Activated CD8-positive, alpha-beta memory T cell treated with anti-CD3 and anti-CD28 coated beads, Interleukin-2, amount 10 ng/mL, durations not matched to agents 7 days and 5 days (primary cell): ENCODE measurements at places on chromosomes 12 and 14.
A peak's percentile ranks its signal among the peaks of the same experiment; 100 is the strongest.

- no peak for DNase-seq
Measured at GRCh38 chr12:6526766-6527525, 7.4 kb upstream of the GAPDH start.

DNA sequence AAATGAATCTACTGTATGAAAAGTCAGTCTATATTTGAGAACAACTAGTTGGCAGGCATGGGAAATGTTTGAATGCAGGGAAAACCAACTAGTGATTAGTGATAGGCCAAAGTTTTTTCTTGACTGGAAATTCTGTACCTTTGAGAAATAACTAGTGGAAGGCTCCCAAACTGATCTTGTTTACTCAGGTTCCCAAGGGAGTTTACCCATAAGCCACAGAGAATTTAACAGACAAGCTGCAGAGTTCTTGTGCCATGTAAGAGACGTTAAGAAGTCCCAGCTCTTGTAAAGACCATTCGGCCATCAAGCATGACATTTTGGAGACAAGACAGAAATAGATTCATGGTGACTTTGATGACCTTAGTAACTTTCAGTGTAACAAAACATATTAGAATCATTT is 1882.8 kb upstream of the SEL1L start:
- no peak for DNase-seq

GRCh38 chr12:87112571-87113345 is 856.6 kb upstream of the MGAT4C start:
- DNase-seq = no peak

DNA sequence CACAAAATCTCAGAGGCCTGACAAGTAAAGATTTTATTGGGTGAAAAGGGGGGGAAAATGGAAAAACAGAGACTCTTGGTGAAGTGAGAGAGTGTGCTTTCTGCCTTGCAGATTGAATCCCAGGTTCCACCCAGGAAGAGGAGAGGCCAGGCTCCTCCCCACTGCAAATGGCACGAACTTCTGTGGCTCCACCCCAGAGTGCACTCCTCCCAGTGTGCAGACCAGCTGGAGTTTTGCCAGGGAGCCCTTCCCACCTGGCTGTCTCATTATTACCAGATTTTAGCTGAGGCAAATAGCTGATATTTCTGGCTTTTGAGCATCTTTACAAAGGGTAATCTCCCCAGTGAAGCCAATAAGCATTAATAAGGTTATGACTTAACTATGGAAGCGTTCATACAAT is 51.9 kb downstream of the TESPA1 start:
- DNase-seq = no peak

GRCh38 chr12:67917811-67918210 is 71.4 kb upstream of the IFNG-AS1 start:
- no peak for DNase-seq

DNA sequence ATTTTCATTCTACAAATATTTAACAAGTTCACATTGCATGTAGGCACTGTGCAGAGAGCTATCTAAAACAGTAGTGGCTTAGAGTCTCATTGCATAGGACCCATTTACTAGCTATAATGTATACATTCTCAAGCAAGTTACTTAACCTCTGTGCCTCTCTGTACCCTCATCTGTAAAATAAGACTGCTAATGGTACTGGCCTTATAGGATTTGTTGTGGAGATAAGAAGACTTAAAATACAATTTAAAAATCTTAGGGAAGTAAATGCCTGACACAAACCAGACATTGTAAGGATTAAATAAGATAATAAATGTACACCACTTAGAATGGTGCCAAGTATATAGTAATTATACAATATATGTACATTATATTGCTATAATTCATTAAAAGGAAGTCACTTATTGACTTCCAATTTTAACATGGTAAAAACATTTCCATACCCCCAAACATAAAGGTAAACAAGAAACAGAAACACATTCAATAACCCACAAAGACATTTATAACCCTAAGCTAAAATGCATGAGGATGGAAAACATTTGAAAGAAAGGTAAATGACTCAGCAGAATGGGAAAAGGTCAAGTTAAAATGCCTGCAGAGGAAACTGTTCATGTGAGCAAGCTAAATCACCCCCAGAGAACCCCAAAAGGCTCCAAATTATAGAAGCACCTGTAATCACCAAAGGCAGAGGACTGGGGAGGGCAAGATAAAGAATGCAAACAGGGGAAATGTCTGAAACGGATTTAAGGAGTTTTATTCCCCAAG is 30.8 kb downstream of the RPS6KA5 start:
- DNase-seq = no peak

GRCh38 chr14:94660306-94660946 is 48.2 kb downstream of the SERPINA3 start:
- no peak for DNase-seq

- DNase-seq = no peak
Measured at GRCh38 chr12:114406316-114406983, 506 bp upstream of the TBX5 start.

- no peak for DNase-seq
Measured at GRCh38 chr12:10073261-10073660, 25.5 kb downstream of the CLEC1A start.

DNA sequence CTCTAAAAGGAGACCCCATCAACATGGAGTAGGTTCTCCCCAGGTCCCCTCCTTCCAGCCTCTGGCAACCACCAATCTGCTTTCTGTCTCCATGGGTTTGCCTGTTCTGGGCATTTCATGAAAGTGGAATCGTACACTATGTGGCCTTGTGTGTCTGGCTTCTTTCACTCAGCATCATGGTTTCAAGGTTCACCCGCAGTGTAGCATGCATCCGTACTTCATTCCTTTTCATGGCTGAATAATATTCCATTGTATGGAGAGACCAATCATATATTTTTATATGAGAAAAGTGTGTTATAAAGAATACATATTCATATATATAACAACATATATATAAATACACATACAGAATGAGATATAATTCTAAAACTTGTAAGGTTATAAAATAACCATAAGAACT is 19.8 kb downstream of the NCOR2 start:
- DNase-seq = no peak

DNA sequence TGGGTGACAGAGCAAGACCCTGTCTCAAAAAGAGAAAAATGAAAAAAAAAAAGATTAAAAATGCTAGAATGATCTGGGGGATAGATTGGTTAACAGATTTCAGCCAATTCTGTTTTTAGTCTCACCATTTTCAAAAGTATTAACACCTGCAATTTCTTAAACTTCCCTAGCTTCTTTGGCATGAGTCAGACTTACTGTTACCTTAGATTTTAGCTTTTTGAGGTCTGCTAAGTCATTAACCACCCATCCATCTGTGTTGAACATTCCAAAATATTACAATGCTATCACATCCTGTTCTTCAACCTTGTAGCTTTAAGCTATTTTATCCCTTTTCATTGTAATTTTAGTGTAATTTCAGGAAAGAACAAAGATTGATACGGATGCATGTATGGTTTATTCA is 59.3 kb downstream of the PPP1R13B start:
- DNase-seq = no peak

- no peak for DNase-seq
Measured at GRCh38 chr12:122064780-122065588, 13.6 kb upstream of the MLXIP start.

DNA sequence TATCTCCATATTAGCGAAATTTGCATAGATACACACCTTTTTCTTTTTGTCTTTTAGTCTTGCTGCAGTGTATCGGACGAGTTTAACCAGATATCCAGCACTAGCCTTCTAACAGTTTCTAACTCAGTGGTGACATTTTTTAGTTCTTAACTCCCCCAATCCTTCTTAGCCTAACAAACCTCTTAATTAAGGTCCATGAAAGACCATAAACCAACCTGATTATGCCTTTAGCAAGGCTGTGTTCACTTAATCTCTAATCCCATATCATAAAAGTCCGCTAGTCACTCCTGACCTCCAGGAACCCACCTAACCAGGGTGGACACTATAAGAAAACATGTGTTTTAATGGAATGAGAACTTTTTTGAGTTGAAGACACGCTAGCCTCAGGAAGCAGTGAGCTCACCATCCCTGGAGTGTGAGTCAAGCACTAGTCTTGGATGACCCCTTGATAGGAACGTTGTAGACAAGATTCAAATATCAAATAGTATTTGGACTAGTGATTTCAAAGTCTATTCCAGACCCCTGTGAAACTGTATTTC is 9.5 kb downstream of the CDKN1B start:
- no peak for DNase-seq

DNA sequence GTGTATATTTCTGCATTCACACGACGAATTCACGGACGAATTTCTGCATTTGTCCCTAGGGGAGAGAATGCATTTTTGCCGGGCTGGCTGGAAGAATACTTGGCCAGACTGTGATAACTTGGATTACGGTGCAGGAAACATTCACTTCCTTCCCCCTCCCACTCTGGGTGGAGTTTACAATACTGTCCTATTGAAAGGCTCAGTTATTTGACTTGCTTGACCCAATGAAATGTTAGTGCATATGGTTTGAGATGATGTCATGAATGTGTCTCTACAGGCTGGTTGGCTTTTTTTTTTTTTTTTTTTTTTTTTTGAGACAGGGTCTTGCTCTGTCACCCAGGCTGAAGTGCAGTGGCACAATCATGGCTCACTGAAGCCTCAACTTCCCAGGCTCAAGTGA is 90.7 kb upstream of the NOS1 start:
- DNase-seq = no peak

DNA sequence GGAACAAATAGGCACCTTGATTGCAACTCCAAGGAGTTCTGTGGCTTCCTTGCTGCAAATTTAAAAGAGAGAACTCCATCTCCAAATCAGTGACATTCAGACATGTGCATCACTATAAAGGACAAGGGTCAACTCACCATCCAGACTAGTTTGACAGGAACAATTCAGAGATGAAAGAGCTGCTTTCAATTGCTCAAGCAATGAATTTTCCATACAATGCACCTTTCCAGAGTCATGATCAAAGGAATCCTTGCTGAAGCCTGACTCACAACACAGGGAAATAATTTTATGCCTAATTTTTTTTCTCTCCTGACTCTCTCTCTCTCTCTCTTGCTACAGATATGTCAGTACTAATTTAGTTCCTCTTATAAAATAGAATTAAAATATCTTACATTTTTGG is 380.5 kb upstream of the GARIN6 start:
- no peak for DNase-seq

- DNase-seq = no peak
Measured at GRCh38 chr14:99378782-99379214, 101.9 kb downstream of the SETD3 start.

- no peak for DNase-seq
Measured at GRCh38 chr14:36845356-36846012, 183.8 kb downstream of the PAX9 start.

DNA sequence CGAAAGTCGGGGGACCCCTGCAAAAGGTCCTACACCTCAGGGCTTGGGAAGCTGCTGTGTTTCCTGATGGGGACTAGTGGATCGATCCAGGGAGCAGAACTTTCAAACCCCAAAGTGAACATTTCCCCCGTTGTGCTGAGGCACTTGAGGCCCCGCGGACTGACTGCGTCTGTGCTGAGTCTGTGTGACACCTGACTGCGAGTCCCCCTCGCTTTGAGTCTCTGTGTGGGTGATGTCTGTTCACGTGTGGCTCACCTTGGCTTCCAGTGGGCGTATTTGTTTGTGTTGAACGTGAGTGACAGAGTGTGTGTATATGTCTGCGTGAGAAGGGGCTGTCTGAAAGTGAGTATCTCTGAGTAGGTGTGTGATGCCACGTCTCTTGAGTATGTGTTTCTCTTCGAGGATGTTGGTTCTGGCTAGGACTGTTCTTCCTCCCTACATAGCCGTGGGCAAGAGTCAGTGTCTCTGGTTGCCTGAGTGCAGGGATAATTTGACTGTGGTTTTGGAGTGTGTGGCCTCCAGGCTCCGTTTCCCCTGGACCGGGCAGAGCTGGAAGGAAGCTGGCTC is 1.3 kb downstream of the TEAD4 start:
- no peak for DNase-seq

GRCh38 chr14:63499701-63500250 is 43.4 kb downstream of the PPP2R5E start:
- no peak for DNase-seq

DNA sequence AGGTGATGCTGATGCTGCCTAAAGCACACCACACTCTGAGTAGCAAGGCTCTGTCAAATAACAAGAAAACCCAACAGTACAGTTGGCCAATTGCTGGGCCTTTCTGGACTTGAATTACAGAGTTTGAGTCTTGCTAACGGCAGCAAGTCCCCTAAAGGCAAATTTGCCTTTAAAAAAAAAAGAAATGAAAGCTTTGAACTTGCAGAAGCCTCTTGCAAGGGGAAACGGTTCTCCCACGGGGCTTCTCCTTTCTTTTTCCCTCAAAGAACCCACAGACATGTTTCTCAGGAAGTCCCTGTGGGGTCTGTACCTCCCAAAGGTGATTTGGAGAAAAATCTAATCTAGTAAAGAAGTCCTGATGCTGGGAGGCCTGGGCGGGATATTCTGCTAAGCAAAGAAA is 191.3 kb upstream of the MYL2 start:
- no peak for DNase-seq

GRCh38 chr12:9719790-9720189 is 13.1 kb downstream of the CLECL1 start:
- DNase-seq = no peak

- DNase-seq = peak; percentile 82
Measured at GRCh38 chr12:11500188-11500860, 105.0 kb upstream of the PRB2 start.

- no peak for DNase-seq
Measured at GRCh38 chr12:65934480-65935115, 110.3 kb downstream of the HMGA2 start.

- no peak for DNase-seq
Measured at GRCh38 chr14:25150934-25151790, 101.2 kb upstream of the STXBP6 start.

GRCh38 chr14:105315941-105316576 is 1.5 kb downstream of the PACS2 start:
- no peak for DNase-seq

GRCh38 chr14:65142914-65143625 is 40.8 kb upstream of the MAX start:
- DNase-seq = no peak

DNA sequence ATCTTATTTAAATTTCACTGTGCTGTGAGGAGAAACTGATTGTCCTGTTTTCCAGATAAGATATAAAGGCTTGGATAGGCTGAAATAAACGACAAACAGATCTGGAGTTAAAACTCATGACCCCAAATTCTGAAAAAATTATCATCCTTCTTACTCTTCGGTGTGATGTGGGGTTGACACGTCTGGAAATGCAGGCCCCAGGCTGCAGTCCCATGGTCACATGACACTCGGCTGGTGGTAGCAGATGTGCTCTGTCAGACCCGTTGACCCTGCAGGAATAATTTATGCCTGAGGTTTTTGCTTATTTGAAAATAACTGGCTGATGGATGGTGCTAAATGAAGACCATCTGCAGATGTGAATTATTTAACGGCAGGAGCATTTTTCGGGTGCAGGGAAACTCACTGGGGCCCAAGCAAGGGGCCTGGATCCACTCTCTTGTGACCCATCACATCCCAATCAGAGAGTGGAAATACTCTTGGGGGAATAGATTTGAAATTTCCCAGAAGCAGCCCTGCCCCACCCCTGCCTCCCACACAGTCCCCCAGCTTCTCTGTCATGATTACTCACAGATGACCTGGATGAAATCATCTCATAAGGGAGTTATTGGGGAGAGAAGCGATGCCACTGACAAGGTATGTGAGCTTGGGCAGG is 47.7 kb upstream of the CMKLR1 start:
- DNase-seq = no peak

GRCh38 chr12:118098911-118099671 is 4.7 kb downstream of the VSIG10 start:
- DNase-seq = no peak

GRCh38 chr14:52071675-52072074 is 2.8 kb upstream of the NID2 start:
- DNase-seq = no peak

- DNase-seq = no peak
Measured at GRCh38 chr12:13905794-13906193, 75.6 kb downstream of the GRIN2B start.

- no peak for DNase-seq
Measured at GRCh38 chr12:51320695-51321320, 3.2 kb downstream of the BIN2 start.
